ENCODE measurements at places on chromosomes 1 and 21. TPM values are rescaled to one million over a fixed set of nuclear protein-coding genes. Genes with fewer than 3 reads are reported as not detected.

DNA sequence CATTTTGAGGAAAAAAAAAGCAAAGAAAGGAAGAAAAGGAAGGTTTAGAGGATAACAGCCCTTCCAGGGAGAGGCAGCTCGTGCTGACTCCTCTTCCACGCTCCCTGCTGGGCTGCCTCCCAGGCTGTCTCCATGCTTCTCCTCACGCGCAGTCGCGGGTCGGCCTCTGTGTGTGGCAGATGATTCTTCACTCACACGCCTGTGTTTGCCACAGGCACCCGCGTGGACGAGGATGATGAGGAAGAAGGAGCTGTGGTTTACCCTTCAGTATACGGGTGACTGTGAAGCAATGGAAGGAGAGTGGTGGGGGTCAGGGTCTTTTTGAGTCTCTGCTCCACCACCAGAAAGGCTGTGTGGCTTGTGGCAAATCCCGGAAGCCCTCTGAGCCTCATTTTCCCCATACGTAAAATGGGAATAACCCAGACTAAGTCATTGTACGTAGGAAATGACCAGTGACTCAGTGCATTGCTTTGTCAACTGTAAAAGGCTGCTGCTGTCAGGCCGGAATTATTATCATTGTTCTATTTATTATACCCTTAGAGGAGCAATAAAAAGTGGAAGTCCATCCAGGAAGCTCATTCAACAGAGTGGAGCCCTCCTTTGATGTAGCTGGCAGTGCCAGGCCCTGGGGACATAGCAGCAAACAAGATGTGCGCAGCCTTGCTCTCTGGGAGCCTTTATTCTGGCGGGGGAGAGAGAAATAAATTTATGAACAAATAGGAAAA, 11.9 kb upstream of the SH2D2A start:
- no peaks in the 10 kb centered on the region for H3K4me1 ChIP-seq
- DNase-seq = no peak
- no peak overlapping the region for H3K27ac ChIP-seq
- no peak overlapping the region for H3K4me3 ChIP-seq

MTARC1 gene
- not detected for polyA plus RNA-seq

DNA sequence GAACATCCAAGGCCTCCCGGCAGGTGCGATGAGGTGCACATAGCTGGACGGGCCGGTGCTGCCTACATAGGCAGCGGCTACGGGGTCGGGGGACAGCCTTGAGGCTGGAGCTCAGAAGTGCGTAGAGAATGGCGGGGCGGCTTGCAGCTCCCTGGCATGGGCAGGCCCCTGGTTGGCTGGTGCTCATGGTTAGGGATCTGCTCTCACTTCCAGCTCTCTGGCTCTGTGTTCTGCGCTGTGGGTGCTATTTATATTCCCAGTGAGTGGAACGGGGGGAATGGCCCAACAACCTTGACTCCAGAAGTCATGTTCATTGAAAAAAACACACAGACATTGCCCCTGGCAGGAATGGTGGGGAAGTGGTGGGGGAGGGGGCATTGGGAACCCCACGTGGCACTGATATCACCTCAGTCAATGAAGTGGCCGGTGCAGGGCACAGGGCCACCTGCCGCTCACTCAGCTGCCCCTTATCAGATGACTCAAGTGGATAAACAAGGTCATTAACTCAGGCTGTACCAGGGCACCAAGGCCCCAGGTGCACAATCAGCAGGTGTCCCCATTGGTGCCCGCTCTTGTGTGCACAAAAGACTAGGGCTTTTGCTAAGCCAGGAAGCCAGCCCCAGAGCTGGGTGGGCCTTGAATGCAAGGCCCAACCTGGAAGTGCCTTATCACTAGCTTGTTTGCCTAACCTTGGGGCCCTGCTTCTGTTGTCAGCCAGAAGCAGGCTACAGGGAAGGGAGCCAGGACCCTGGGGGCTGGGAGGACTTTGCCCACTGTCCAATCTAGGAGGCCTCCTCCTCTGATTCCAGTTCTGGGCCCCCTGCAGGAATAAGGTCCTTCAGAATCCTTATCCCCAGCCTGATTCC, at the start of gene NR0B2:
Gene NR0B2, minus strand, starts transcription at position 222 of the 866 bp plus-strand sequence. Its CDS starts 35 bp downstream, at position 187.
- no peak within 1 kb of the TSS for H3K4me3 ChIP-seq
- H3K27ac ChIP-seq = no peak within 1 kb of the TSS
- no peak for DNase-seq

DNA sequence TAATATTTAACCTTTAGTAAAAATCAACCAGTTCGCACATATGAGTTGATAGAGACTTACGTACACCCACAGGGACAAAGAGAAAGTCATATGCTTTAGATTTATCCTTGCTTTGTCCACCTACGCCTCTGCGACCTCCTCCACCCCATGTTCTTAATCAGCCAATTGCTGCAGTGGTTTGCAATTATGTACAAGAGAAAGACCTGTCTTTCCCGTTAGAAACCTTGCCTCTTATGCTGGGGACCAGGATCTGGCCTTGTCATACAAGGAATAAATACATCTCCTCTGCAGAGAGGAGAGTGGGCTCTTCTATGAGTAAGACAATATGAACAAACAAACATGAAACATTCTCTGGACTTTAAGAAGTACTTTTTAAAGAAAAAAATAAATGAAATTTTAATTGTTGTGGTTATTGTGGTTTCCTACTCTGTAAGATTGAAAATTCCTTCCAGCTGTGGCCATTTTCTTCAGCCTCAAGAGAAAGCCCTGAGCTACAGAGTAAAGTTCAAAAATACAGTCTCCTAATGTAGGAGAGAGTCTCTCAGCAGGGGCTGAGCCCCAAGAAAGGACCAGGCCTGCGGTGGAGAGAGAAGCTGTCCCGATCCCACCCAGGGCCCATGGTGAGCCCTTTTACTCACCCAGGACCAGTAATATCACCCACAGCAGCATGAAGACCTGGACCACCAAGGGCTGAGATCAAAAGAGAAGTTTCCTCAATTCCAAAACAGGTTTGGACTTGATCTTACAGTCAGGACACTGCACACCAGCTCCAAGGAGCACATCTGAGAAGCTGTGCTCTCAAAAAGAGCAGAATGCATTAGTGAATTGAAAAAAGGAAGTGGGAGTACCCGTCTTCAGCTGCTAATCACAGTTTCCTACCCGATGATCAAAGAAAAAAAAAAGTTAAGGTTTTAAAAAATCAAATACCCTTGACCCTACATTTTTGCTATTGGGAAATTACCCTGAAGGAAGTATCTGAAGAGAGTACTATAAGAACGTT, at the start of gene FCRL5:
Gene FCRL5, minus strand, starts transcription at position 822 of the 1,000 bp plus-strand sequence. Its CDS starts 153 bp downstream, at position 669.
- DNase-seq = no peak
- no peak within 1 kb of the TSS for H3K27ac ChIP-seq
- no peaks in the 10 kb centered on the region for H3K36me3 ChIP-seq
- H3K4me1 ChIP-seq = no peaks in the 10 kb centered on the region
- no peaks in the 10 kb centered on the region for H3K27me3 ChIP-seq

CLEC20A gene
- not detected for polyA plus RNA-seq

SERPINC1 gene
- not detected for polyA plus RNA-seq

SPATA6 gene
- 0.22 TPM for polyA plus RNA-seq

GRCh38 chr1:198922638-198923430, 284.0 kb downstream of the PTPRC start:
- H3K27ac ChIP-seq = peak overlapping the region; percentile 26
- DNase-seq = no peak
- H3K36me3 ChIP-seq = no peaks in the 10 kb centered on the region
- H3K4me3 ChIP-seq = peak overlapping the region; percentile 63

DNA sequence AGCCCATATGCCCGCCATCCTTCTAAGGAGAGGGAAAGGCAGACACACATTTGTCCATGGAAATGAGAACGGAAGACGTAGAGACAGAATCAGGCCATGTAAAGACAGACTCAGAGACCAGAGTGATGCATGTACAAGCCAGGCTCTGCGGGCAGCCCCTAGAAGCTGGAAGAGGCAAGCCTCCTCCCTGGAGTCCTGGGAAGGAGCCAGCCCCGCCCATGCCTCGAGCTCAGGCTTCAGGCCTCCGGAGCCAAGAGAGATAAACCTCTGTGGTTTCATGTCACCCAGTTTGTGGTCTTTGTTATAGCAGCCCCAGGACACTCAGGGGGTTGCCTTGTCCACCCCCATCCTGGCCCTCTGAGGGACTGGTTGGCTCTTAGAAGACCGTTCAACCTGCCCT, 11.6 kb downstream of the PDE9A start:
- H3K27ac ChIP-seq = no peak overlapping the region
- no peaks in the 10 kb centered on the region for H3K27me3 ChIP-seq
- H3K36me3 ChIP-seq = no peaks in the 10 kb centered on the region
- DNase-seq = no peak

GRCh38 chr1:156949127-156949526, 28.7 kb downstream of the LRRC71 start:
- DNase-seq = no peak

FCER1G gene
- 96.3 TPM for polyA plus RNA-seq

F5 gene
- 23.6 TPM for polyA plus RNA-seq

- DNase-seq = no peak
- no peaks in the 10 kb centered on the region for H3K4me1 ChIP-seq
- H3K27me3 ChIP-seq = no peaks in the 10 kb centered on the region
- H3K27ac ChIP-seq = no peak overlapping the region
- H3K4me3 ChIP-seq = no peak overlapping the region
Measured at GRCh38 chr1:174222166-174222949, 63.0 kb downstream of the RABGAP1L start.

FMO3 gene
- polyA plus RNA-seq = not detected

GRCh38 chr1:218666263-218666662, 321.1 kb downstream of the TGFB2 start:
- H3K36me3 ChIP-seq = no peaks in the 10 kb centered on the region
- no peaks in the 10 kb centered on the region for H3K4me1 ChIP-seq
- H3K4me3 ChIP-seq = no peak overlapping the region
- H3K27me3 ChIP-seq = no peaks in the 10 kb centered on the region

- no peaks in the 10 kb centered on the region for H3K36me3 ChIP-seq
- H3K4me1 ChIP-seq = no peaks in the 10 kb centered on the region
- no peaks in the 10 kb centered on the region for H3K27me3 ChIP-seq
- no peak overlapping the region for H3K4me3 ChIP-seq
Measured at GRCh38 chr1:38082769-38083263, 36.2 kb upstream of the POU3F1 start.

DNA sequence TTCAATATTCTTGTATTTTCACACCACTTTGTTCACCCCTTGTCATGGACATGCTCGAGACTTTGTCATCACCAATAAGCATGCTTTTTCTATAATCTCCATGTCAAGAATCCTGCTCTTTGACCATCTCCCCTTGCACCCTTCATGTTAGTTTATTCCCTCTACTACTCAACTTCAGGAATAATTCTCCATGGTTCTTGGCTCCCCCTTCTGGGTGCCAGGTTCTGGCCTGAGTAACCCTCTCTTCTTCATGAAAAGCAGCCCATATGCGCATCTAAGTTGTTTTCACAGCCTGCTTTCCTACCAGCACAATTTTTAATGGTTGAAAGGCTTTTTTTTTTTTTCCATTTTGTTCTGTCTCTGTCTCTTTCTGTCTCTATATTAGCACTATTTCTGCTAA, 160.7 kb downstream of the LEPR start:
- H3K27me3 ChIP-seq = no peaks in the 10 kb centered on the region
- DNase-seq = no peak
- no peaks in the 10 kb centered on the region for H3K4me1 ChIP-seq
- no peak overlapping the region for H3K4me3 ChIP-seq
- no peaks in the 10 kb centered on the region for H3K36me3 ChIP-seq
